ENCODE measurements at places on chromosomes 7 and 10.
A peak's percentile ranks its signal among the peaks of the same experiment; 100 is the strongest.

DNA sequence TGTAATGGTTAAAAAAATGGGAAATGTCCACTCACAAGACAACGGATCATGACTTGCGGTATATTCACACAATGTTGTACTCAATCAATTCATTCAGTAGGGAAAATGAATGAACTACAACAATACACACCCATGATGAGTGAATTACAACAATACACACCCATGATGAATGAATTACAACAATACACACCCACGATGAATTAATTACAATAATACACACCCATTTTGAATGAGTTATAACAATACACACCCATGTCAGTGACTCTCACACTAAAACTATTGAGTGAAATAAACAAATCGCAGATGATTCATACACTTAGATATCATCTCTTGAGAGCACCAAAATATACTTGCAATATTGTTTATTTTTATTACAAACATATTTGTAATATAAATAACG, 174.6 kb downstream of the FRMD4A start:
- DNase-seq, result no peak

- DNase-seq, result no peak
These were observed 787 bp downstream of the CCL26 start for GRCh38 chr7:75771224-75771623.

DNA sequence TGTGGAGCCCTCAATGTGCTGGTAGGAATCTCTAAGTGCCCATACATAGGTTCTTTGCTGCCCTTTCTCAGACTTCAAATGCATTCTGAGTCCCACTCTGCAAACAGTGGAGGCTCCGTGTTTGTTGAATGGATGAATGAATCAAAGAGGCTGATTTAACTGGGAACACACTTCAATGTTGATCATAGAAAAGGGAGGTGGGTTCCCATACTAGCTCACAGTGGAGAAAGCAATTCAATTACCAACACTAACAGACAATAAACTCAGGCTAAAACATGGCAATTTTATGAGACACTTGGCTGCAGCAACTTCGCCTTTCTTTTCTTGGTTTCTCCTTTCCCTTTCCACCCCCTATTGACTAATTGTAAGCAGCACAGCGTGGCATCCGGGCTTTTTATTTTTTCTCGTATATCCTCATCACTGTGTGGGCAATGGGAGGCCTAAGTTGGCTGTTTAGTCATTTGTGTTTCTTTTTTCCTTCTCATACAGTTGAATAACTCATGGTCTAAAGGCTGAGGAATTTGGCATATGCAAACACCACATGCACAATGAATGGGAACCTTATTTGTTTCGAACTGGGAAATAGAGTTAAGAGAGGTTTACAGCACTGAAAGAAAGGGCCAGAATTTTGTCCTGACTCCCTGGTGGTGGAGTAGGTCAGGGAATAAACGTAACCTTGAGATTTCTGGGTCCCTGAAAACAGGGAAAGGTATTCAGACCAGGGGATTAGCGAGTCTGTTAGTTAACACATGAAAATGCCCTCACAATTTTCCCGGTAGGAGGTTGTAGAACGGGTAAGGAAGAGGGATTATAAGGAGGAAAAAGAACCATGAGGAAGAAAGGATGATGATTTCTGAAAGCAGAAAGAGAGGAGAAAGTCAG, 858.5 kb downstream of the KCNMA1 start:
- DNase-seq, result no peak

- DNase-seq, result no peak
These were observed 47.4 kb downstream of the GPR37 start for GRCh38 chr7:124718032-124718766.

GRCh38 chr7:32905175-32905662, 13.7 kb upstream of the KBTBD2 start:
- peak; percentile 58 for DNase-seq

GRCh38 chr10:125782616-125783015, 7.0 kb upstream of the MMP21 start:
- DNase-seq, result no peak

- DNase-seq, result no peak
These were observed 38.7 kb upstream of the DLG5 start for GRCh38 chr10:77965294-77965693.

DNA sequence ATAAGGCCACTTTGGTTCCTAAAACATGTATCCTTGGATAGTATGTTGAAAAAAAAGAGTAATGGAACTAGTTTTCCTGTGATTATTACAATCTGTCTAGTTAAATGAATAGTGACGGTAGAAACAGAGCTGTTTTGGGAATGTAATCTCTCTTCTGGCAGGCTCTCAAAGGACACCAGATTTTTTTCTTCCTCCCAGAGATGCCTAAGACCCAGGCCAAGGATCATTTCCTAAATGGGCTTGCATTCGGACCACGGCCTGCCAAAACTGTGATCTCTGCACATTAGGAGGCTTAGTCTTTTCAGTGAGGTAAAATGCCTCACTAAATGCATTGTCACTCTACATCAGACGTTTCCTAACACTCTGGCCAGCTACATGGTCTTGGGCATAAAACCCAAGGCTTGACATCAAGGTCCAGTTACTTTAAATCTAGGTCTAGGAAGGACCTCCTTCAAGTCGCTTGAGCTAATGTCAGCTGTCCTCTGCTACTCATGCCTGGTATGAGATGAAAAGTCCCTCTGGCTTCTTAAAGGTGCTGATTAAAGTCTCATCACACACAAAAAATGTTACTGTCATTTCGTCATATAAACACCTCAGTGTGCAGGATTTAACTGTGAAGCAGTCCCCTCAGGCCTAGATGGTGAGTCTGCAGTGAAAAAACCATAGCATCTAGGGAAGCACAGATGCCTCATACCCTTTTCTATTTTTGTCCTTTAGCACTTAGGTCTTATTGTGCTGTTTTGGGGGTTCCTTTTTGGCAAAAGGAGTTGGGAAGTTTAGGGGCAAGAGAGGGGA, 47.7 kb downstream of the DLD start:
- peak; percentile 51 for DNase-seq

- no peak for DNase-seq
These were observed 127.2 kb downstream of the SLIT1 start for GRCh38 chr10:97058521-97058920.

DNA sequence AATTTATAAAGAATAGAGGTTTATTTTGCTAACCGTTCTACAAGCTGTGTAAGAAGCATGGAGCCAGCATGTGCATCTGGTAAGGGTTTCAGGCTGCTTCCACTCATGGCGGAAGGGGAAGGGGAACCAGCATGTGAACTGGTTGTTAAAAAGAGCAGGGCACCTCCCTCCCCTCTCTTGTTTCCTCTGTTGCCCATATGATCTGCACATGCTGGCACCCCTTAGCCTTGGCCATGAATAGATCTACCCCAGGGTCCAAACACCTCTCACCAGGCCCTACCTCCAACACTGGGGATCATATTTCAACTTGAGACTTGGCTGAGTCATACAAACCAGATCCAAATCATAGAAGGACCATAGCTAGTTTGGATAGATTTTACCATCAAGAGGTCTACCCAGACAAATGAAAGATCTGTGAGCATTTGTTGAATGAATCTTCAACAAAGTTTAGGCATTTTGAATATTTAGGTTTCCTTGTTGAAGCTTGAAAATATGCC, 36.0 kb upstream of the NRP1 start:
- no peak for DNase-seq

DNA sequence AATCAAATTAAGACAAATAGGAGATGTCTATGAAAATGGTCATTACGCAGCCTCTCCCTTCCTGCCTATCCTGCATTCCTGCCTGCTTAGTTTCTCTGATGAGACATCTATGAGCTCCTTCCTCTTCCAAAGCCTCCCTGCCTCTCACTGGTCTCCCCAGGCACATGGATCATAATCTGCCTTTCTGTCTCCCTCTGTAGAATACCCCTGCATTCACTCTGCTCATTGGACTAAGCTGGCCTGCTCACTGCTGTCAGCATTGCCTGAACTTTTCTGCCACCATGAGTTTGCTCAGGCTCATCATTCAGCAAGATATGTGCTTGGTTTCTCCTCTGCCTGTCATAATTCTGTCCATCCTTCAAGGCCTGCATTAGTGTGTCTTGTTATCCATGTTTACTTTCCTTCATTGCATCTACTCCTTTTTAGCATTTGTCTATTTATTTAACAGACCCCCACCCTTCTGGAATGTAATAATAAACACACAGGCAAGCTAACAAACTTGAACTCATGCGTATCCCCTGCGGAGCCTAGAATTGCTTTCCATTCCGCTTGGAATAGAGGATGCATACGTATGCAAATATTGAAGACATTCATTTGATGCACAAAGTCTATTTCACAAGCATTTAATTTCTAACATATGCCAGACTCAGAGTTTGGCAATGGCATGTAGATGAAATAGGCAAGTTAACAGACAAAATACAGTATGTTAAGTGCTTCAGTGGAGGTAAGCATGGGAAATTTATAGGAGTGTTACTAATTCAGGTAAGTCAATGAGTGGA, 88.3 kb downstream of the PTPRZ1 start:
- no peak for DNase-seq

DNA sequence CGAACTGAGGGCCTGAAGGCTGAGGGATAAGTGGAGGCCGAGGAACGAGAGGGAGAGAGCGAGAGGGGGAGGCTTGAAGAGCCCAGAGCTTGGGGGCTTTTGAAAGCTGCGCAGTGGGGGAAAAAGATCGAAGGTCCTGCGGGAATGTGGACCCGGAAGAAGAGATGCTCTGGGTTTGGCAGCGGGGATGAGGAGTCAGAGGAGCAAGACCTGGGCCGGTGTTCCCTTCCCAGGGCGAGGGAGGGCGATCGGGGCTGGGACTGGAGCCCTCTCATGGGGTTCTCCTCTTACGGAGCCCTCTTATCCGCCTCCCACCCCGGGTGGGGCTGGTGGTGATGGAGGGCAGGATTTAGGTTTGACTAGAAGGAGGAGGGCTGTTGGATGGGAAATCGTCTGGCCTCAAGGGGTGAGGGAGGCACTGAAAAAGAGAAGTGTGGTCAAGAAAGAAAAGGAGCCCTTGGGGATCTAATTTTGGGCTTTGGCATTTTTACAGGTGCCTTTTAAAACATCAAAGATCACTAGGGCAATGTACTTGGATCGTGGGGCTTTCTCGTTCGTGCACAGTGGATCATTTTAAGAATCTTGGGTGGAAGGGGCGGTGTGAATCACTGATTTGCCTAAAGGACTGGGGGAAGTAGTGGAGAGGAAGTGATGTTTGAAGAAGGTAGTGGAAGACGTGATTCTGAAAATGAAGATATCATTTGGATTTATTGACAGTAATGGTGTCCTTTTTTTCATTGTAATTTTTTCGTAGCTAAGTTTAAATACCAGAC, 637 bp downstream of the SAMD8 start:
- no peak for DNase-seq

GRCh38 chr7:12796397-12797127, 109.1 kb downstream of the ARL4A start:
- DNase-seq, result no peak

DNA sequence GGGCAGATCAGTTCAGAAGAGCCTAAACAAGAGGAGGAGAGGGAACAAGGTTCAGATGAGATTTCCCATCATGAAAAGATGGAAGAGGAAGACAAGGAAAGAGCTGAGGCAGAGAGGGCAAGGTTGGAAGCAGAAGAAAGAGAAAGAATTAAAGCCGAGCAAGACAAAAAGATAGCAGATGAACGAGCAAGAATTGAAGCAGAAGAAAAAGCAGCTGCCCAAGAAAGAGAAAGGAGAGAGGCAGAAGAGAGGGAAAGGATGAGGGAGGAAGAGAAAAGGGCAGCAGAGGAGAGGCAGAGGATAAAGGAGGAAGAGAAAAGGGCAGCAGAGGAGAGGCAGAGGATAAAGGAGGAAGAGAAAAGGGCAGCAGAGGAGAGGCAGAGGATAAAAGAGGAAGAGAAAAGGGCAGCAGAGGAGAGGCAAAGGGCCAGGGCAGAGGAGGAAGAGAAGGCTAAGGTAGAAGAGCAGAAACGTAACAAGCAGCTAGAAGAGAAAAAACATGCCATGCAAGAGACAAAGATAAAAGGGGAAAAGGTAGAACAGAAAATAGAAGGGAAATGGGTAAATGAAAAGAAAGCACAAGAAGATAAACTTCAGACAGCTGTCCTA, 52.7 kb upstream of the AGBL3 start:
- no peak for DNase-seq

- no peak for DNase-seq
These were observed 150.1 kb upstream of the KLF6 start for GRCh38 chr10:3935141-3935540.

GRCh38 chr10:97226398-97226797, 40.6 kb upstream of the SLIT1 start:
- no peak for DNase-seq

DNA sequence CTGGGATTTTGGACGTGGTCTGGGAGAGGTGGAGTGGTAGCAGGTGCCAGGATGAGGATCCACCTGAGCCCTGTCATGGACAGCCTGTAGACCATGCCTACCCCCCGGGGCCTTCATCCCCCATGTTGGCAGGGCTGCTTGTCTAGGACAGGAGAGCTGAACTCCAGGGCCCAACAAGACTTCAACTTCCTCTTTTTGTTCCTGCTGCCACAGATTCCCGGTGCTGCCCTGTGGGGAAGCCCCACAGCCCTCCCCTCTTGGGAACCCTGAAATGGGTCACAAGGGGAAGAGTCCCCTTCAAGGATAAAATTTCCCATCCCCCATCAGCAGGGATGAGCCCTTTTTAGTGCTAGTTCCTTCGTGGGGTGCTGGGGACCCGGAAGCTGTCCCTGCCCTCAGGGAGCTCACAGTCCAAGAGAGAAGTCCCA, 1.3 kb upstream of the CUEDC2 start:
- DNase-seq, result no peak

DNA sequence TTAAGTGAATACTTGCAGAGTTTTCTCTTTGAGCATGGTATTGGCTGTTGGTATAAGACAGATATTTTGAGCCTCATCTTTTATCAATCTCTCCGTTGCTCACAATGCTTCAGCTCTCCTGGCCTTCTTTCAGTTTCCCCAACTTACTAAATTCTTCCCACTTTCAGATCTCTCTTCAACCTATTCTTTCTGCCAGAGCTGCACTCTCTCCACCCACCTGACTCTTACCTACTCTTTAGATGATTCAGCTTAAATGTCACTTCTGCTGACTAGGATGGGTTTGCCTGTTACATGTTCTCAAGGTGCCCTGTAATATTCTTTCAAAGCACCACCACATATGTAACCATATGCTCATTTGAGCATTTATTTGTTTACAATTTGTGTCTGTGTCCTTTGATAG, 1.6 kb downstream of the EXOSC1 start:
- no peak for DNase-seq

- no peak for DNase-seq
These were observed 30.4 kb downstream of the TMEM270 start for GRCh38 chr7:73891178-73891885.

GRCh38 chr7:130071701-130072622, 1.6 kb downstream of the KLHDC10 start:
- DNase-seq, result peak; percentile 80

GRCh38 chr10:130193493-130194193, 57.5 kb downstream of the GLRX3 start:
- no peak for DNase-seq

DNA sequence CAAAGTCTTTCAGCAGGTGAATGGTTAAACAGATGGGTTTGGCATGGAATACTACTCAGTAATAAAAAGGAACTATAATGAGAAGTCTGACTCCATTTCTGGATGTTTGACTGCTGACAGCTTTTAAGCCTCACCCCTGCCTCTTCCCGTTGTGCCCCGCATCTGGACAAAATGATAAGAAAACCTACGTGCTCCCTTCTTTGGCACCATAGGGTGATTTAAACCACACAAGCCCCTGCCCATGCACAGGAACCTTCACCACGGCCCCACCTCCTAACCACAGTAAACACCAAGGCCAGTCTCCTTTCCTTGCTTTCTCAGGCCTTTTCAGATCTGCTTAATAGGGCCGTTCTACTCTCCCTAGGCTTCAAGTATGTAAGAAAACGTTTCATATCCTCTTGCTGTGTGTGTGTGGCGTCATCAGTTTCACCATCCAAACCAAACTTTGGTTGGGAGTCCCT, 47.1 kb upstream of the UBN2 start:
- no peak for DNase-seq

- no peak for DNase-seq
These were observed 245.6 kb downstream of the BICC1 start for GRCh38 chr10:58758321-58758720.
